ENCODE measurements at places on chromosomes 3 and 15.

DNA sequence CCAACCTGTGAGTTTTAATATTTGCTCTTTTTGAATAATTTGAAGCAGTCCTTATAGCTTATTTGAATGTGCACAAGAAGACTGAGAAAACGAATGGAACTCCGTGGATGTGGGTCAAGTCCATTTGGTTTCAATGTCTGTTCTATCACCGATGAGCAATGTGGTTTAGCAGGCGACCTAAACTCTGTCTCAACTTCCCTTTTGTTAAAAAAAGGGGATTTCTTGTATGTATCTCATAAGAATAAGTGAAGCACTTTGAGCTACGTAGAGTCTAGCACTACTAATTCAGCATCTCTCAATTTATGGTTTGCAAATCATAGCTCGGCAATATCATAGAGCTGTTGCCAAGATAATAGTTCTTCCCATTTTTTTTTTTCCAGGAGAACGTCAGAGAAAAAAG is 4.6 kb upstream of the SKIL start:
- DNase-seq = no peak

- no peak for DNase-seq
Observed at GRCh38 chr15:25243800-25244097, 195.1 kb downstream of the UBE3A start.

GRCh38 chr3:141653847-141654246 is 84.3 kb upstream of the RNF7 start:
- no peak for DNase-seq

- DNase-seq = no peak
Observed at GRCh38 chr3:194869482-194870169, 183.9 kb downstream of the FAM43A start.

DNA sequence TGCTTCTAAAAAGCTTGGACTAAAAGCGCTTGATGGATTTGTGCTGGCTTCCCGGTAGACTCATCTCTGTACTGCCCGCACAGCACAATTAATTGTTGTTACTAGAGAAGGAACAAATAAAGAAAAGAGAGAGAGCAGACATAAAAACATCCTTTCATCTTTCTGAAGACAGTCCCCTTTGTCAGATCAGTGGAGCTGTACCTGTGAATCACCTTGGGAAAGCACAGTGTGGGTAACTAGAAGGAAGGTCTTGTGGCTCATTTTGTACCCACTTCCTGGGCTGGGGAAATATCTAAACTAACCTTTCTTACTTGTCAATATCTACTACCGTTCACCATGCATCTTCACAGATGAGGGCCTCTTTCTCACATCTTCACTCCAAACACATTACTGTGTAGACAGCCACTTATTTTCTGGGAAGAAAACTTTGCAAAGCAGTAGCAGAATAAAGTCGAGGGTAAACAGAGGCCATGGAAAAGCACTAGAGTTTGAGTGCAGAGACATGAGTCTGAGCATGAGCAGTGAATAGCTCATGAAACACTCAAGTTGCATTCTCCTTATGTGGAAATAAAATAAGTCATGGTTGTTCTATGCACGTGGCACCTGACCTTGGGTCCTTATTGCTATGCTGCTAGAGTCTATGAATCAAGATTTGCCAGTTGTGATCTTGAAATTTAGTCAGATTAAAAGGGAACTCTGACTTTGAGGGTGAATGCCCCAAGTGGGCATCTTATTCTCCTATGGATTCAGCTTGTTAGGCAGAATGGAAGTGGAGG is 169.3 kb downstream of the LPP start:
- no peak for DNase-seq

DNA sequence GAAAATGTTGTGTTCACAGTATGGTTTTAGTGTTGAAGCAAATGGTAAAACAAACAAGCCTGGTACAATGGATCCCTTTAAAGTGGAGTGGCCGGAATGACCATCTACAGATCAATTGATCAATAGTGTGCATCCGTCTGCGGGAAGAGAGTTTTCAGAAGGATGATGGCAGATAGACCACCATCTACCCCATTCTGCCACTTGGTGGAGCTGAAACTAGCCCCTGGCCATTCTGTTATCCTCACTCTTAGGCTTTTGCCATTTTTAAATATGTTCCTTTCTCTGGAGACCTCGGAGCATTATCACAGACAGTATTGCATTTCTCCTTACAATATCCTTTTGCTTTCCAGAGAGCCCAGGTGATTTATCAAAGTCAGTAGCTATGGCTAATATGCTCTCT is 258.9 kb upstream of the CFAP20DC start:
- DNase-seq = no peak

GRCh38 chr15:98003996-98004395 is 43.5 kb downstream of the ARRDC4 start:
- no peak for DNase-seq

- DNase-seq = no peak
Observed at GRCh38 chr3:195616681-195617080, 32.9 kb upstream of the APOD start.

DNA sequence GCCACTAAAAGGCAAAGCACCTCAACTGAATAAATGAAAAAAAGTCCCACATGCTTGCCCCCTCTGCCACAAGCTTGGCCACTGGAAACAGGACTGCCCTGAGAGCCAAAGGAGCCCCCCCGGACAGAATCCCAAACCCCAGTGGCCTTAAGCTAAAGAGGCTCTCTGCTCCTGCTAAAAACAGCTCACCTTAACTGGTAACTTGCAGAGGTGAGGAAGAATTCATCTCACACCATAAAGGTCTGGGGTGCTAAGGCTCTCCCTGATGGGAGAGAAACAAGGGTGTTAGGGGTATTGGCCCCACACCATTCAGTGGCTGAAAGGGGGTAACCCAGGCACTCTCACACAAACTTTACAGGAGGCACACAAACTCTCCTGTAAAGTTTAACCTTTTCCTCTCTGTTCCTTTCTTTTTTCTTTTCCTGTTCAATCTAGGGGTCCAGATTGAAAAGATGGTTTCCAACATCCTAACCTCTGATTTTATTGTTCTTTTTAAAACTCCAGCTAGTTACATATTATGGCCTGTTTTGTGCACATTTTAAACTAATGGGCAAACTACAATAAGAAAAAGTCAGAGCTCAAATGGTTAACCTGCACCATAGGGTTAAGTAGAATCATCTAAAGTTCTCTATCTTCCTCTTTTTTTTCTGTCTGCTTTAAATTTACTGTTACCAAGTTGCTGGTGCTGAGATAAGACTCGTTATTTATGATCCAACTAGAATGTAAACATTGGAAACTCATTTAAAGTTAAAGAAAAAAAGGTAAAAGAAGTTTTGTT is 19.9 kb downstream of the TRANK1 start:
- no peak for DNase-seq

DNA sequence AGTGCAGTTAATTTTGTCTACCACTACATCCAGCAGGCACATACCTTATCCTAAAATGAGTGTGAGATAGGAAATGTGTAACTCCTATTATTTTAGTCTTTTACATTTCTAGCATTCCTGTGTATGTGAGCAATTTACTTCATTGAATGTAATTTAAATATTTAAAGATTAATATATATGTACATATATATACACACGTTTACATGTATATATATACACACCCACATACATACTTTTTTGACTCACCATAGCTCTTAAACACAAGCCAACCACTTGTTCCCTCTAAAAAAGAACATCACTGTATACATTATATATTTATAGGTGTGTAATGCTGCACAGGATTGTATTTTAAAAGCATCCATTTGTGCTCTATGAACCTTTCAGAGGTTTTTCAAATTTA is 425.6 kb upstream of the NECTIN3 start:
- DNase-seq = no peak

DNA sequence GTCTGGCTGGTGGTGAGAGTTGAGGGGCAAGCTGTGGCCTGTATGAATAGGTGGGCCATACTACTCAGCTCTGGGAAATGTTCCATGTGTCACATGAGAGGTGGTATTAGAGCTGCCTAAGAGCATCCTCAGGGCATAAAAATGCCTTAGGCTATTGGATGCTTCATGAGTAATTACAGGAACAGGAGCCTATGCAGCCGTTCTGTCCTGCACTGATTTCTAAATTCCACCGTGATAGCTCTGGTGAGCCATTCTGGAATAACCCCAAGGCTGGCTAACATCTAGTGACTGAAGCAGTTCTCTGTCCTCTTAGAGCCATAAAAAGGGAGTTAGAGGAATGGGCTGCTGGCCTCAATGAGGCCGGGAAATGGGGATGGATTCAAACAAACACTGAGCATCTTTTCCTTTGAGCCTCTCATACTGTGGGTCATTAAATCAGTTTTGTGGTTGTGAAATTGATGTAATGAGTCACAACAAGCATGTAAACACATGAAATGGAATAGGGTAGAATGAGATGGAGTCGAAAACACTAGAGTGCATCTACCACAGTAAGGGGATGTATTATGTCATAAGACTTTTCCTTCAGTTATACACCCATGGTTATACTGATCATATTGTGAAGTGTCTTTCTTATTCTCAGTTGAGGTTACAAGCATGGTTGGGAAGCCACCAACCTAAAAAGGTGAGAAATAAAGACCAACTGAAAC is 41.0 kb downstream of the DGKG start:
- no peak for DNase-seq

- DNase-seq = no peak
Observed at GRCh38 chr15:51051776-51052175, 42.9 kb downstream of the TNFAIP8L3 start.

DNA sequence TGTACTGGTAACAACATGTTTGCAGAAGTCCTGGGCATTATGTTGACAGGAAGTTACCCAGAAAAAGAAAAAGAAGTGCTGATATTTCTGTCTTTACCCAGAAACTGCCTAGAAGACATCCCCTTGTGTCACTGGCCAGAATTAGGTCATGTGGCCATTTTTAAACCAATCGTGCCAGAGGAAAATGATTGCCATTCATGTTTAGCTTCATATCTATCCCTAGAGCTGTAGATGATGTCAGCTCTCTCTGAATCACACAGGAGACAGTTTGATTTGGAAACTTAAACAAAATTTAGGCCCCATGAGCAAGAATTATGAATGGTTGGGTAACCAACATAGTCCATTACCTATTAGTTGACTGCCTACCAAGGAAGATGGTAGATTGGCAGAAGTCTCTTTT is 8.9 kb upstream of the PLOD2 start:
- no peak for DNase-seq

GRCh38 chr3:40997711-40998519 is 201.4 kb upstream of the CTNNB1 start:
- DNase-seq = no peak

- peak; percentile 18 for DNase-seq
Observed at GRCh38 chr3:196611761-196612483, 27.6 kb upstream of the NRROS start.

GRCh38 chr3:184479426-184480126 is 82.0 kb upstream of the EPHB3 start:
- DNase-seq = no peak

- DNase-seq = no peak
Observed at GRCh38 chr3:124478830-124479229, 251.4 kb upstream of the UMPS start.

DNA sequence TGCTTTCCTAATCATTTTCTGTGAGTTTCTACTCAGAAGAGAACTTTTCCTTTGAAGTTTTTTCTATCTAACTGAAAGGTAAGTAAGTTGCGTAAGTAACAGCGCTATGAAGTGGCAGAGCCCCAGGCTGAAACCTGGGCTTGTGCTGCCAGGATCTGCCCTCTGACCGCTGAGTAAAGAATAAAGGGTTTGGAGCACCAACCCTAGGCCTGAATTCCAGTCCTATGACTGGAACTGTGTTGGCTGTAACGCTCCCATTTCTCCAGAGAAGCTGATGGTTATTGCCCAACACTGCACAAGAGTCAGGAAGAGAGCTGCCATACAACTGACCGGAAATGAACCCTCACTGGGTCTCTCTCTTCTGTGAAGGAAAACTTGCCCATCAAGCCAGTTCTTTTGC is 87.0 kb downstream of the FOXB1 start:
- peak; percentile 61 for DNase-seq

GRCh38 chr15:90982135-90982534 is 12.2 kb downstream of the PRC1 start:
- DNase-seq = no peak

DNA sequence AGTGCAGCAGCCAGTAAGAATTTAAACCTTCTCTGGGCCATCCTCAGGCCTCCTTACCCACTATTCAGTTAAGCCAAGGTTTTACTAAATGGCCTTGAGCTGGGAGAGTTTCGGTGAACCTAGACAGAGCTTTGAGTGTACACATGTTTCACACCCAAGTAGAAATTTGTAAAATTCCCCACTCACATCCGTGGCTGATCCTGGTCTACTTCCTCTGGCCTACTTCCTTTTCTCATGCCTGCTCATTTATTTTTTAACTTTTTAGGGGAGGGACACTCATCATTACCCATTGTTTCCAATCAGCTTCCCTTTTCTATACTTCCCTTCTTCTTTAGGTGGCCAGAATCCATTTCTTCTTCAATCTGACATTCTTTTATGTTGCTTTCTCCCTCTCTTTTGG is 7.6 kb downstream of the CX3CR1 start:
- DNase-seq = no peak

DNA sequence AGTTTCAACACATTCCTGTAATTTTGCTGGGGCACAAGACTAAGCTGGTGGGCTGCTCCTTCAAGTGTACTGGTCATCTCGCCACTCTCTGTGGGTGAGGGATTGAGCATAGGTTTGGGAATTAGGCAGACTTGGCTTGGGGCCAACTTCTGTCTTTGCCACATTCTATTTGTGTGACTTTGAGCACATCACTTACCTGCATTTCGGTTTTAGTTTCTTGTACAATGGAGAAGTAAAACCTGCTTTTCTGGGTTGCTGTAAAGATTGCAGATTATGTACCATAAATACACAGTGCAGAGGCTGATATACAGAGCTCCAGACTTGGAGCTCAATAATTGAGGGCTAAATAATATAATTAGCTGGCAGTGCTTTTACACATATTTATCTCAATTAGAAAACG is 162.1 kb downstream of the C3orf38 start:
- DNase-seq = no peak

DNA sequence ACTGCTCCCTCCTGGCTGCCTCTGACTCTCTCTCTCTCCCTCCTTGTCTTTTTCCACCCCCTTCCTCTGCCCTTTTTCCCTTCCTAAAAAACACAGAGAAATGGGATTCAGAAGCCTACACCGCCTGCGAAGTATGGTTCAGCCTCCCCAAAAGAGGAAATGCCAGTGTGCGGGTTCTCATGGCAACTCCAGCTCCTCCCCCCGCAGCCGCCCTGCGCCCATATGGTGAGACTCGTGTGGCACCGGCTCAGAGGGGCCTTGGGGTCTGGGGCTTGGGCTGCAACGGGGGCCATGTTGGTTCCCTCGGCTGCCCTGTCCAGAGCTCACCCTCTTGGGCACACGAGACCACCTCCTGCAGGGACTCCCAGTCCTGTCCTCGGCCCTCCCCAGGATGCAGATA is 23.6 kb upstream of the LINGO1 start:
- no peak for DNase-seq

DNA sequence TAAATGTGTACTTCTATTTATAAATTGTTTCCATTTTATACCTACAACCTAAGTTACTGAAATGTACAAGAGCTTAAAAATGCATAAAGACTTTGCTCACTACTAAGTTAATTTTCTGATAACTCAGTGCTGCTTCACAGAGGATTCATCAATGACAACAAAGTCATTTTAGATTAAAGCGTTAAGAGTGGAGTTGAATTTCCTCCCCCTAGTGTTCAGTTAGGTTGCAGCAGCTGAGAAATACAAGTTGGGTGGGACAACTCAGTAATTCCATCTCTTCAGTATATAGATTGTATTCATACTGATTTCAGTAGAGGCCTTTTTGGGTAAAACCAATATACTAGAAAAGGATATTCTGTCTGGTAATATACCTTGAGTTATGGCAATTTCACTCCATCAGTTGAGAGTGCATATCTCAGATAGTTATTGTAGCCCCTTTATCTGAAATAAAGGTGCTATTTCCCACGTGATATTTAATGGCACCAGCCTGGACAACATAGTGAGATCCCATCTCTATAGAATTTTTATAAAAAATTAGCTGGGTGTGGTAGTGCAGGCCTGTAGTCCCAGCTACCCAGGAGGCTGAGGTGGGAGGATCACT is 6.9 kb upstream of the RPL35A start:
- DNase-seq = peak; percentile 77
